Naive thymus-derived CD8-positive, alpha-beta T cell (primary cell): ENCODE measurements at places on chromosomes 5 and 9. TPM values are rescaled to one million over a fixed set of nuclear protein-coding genes. Genes with fewer than 3 reads are reported as not detected.
A peak's percentile ranks its signal among the peaks of the same experiment; 100 is the strongest.

The FBP2 gene
- not detected for total RNA-seq

The FEM1C gene
- total RNA-seq: 15.3 TPM

The DRD1 gene
- total RNA-seq: not detected

The ZNF366 gene
- not detected for total RNA-seq

The CEL gene
- 1.6 TPM for total RNA-seq

The CORO2A gene
- total RNA-seq: 10.0 TPM

GRCh38 chr5:93821891-93822415, 80.6 kb upstream of the POU5F2 start:
- H3K27ac ChIP-seq: no peak overlapping the region
- H3K4me1 ChIP-seq: no peaks in the 10 kb centered on the region
- H3K4me3 ChIP-seq: no peak overlapping the region

DNA sequence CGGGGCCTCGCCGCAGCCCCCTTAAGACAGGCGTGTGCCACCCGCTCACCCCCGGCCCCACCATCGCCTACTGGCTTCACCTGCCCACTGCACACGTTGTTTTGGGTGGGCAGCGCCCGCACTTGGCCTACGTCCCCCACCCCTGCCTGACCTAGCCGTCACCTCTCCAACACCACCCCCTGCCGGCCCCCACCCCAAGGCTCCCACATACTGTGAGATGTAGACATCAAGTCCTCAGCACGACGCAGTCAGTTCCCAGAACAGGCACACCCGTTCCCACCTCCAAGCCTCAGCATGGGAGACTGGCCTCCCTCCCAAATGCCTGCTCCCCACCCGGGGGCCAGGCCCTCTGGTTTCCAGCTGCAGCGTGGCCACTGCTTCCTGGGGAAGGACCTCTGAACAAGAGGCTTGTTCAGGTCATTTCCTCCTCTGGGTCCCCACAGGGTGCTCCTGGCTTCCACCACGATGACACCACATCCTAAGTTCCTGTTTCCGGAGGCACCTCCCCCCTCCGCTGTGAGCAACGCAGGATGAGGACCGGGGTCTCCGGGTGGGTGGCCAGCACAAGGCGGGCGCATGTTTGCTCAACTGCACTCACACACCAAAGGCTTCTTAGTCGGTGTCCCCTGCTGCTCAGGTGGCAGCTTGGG, 11.3 kb downstream of the DBN1 start:
- no peaks in the 10 kb centered on the region for H3K27me3 ChIP-seq
- peaks cover 11% of the 10 kb centered on the region for H3K4me1 ChIP-seq
- H3K27ac ChIP-seq: no peak overlapping the region
- no peak overlapping the region for H3K4me3 ChIP-seq
- H3K36me3 ChIP-seq: peaks cover 18% of the 10 kb centered on the region

DNA sequence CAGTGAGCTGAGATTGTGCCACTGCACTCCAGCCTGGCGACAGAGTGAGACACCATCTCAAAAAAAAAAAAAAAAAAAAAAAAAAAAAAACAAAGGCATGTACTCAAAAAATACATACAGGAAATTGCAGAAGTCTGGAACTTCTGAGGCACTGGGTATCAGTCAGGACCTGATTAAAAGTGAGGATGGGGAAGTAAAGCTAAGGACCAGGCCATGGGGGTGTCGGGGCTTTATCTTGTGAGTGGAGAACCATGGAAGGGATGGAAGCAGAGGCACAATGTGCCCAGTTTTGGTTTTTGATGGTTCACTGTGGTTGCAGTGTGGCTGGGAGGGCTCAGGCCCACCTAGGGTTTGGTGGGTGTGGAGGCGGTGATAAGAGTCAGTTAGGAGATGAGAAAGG, 212.7 kb upstream of the PIK3R1 start:
- no peaks in the 10 kb centered on the region for H3K4me1 ChIP-seq
- no peak for DNase-seq
- H3K27me3 ChIP-seq: no peaks in the 10 kb centered on the region
- no peak overlapping the region for H3K27ac ChIP-seq
- H3K36me3 ChIP-seq: no peaks in the 10 kb centered on the region
- H3K4me3 ChIP-seq: no peak overlapping the region

DNA sequence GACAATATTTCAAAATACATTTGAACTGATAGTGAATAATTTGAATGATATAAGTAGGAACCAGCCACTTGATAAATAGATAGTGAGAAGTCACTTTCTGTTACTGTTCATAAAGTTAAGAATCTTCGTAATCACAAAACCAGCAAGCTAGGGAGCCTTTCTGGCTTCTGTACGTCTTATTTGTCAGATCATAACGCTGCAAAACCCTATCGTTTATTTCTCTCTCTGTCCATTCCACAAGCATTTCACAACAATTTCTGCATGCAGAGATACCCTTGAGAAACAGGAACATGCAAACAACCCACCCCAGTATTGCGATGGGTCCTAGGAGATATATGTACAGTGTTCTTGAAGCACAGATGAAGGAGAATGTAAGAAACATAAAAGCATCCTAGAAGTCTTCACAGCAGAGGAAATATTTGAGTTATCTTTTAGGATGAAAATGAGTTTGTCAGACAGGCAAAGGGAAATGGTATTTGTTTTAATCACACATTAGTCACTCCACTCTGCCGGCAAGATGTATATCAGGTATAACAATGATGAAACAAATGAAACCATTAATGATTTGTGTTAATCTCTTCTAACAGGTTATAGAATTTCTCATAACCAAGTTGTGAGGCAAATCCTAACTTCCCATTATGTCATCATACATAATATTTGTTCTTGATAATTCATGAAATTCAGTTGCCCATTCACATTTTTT, 668.7 kb upstream of the FTMT start:
- no peaks in the 10 kb centered on the region for H3K27me3 ChIP-seq
- no peaks in the 10 kb centered on the region for H3K36me3 ChIP-seq
- H3K27ac ChIP-seq: no peak overlapping the region
- H3K4me1 ChIP-seq: no peaks in the 10 kb centered on the region
- no peak overlapping the region for H3K4me3 ChIP-seq

GRCh38 chr5:97183930-97184213, 825 bp upstream of the RIOK2 start:
- H3K27me3 ChIP-seq: no peaks in the 10 kb centered on the region
- peak overlapping the region; percentile 98 for H3K4me3 ChIP-seq
- H3K36me3 ChIP-seq: peaks cover 3% of the 10 kb centered on the region
- DNase-seq: no peak

GRCh38 chr5:170402508-170402907, 13.3 kb upstream of the KCNMB1 start:
- no peak for DNase-seq
- H3K27ac ChIP-seq: peak overlapping the region; percentile 2
- H3K27me3 ChIP-seq: no peaks in the 10 kb centered on the region
- no peak overlapping the region for H3K4me3 ChIP-seq
- H3K4me1 ChIP-seq: peaks cover 16% of the 10 kb centered on the region
- H3K36me3 ChIP-seq: no peaks in the 10 kb centered on the region

GRCh38 chr5:82676661-82677060, 398.5 kb upstream of the RPS23 start:
- peak overlapping the region; percentile 5 for H3K27ac ChIP-seq
- peak overlapping the region; percentile 30 for H3K4me3 ChIP-seq
- DNase-seq: no peak
- H3K27me3 ChIP-seq: no peaks in the 10 kb centered on the region
- H3K4me1 ChIP-seq: peaks cover 12% of the 10 kb centered on the region
- no peaks in the 10 kb centered on the region for H3K36me3 ChIP-seq

- H3K27ac ChIP-seq: no peak overlapping the region
- H3K27me3 ChIP-seq: no peaks in the 10 kb centered on the region
- no peaks in the 10 kb centered on the region for H3K36me3 ChIP-seq
Measured at GRCh38 chr9:8871796-8872445, 1072.3 kb upstream of the DMAC1 start.
